ENCODE measurements at places on chromosomes 12 and 14.

DNA sequence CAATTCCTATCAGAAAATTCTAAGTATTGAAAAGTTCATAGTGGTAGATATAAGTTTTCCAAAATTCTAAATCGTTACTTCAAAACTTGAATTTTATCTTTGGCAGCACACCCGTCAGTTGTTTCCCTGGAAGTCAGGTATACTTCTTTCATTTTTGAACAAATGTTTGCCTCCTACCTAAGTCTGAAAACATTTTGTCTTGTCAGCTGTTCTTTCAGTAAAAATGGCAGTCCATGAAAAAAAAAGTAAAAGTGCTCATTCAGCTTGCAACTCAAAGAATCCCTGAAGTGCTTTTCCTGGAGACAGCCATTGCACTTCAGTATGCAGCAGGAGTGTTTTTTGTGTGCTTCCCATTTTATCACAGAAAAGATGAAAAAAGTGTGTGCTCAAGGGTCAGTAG, 130.1 kb upstream of the NEDD1 start:
- H3K36me3 ChIP-seq, result no peaks in the 10 kb centered on the region
- no peak overlapping the region for H3K27ac ChIP-seq
- H3K27me3 ChIP-seq, result no peaks in the 10 kb centered on the region

GRCh38 chr12:46304070-46304469, 35.2 kb upstream of the SLC38A1 start:
- H3K4me1 ChIP-seq, result no peaks in the 10 kb centered on the region
- no peak overlapping the region for H3K27ac ChIP-seq
- no peaks in the 10 kb centered on the region for H3K27me3 ChIP-seq
- no peak for DNase-seq

- no peak overlapping the region for H3K4me3 ChIP-seq
- DNase-seq, result no peak
- peaks cover 47% of the 10 kb centered on the region for H3K27me3 ChIP-seq
- H3K36me3 ChIP-seq, result no peaks in the 10 kb centered on the region
- H3K27ac ChIP-seq, result no peak overlapping the region
Measured at GRCh38 chr12:107109726-107110719, 16.7 kb upstream of the CRY1 start.

- peaks cover 4% of the 10 kb centered on the region for H3K36me3 ChIP-seq
- DNase-seq, result no peak
- H3K27me3 ChIP-seq, result no peaks in the 10 kb centered on the region
- H3K4me1 ChIP-seq, result no peaks in the 10 kb centered on the region
- no peak overlapping the region for H3K4me3 ChIP-seq
- no peak overlapping the region for H3K27ac ChIP-seq
Measured at GRCh38 chr12:14853961-14854360, 10.6 kb upstream of the ART4 start.

- no peak overlapping the region for H3K27ac ChIP-seq
- no peaks in the 10 kb centered on the region for H3K4me1 ChIP-seq
- H3K36me3 ChIP-seq, result no peaks in the 10 kb centered on the region
- DNase-seq, result no peak
Measured at GRCh38 chr12:18718462-18718861, 19.4 kb downstream of the PLCZ1 start.

DNA sequence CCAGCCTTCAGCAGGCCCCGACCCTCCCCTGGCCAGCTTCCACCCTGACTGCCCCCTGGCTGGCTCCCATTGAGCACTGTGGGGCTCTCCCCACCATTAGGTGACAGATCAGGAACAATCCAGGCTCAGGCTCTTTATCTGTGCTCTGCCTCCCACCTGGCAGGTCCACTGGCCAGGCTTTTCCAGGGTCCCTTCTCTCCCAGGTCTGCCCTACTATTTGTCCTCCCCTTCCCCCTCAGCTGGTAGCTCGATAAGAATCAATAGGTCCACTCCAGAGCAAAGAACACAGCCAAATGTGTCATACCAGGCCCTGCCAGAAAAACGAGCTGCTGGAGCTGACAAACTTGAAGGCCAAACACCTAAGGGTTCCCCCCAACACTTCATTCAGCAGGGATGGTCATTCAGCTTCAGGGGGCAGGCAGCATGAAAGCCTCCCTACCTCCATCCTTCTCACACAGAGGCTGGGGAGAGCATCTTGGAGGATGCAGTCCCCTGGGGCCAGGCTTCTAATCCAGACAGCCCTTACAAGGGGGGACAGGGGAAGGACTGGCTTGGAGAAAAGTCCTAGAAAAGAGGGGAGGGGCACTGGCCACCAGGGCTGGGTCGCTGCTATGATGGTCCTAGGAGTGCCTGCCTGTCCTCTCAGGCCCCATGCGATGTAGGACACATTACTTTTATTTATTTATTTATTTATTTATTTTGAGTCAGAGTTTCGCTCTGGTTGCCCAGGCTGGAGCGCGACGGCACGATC, 1.9 kb upstream of the KRT18 start:
- no peak for DNase-seq
- H3K4me3 ChIP-seq, result no peak overlapping the region
- H3K36me3 ChIP-seq, result no peaks in the 10 kb centered on the region

- DNase-seq, result no peak
- H3K36me3 ChIP-seq, result peaks cover 64% of the 10 kb centered on the region
- peak overlapping the region; percentile 95 for H3K27ac ChIP-seq
- no peaks in the 10 kb centered on the region for H3K27me3 ChIP-seq
Measured at GRCh38 chr14:105483300-105484068, 3.2 kb upstream of the CRIP1 start.

- no peaks in the 10 kb centered on the region for H3K27me3 ChIP-seq
- H3K4me1 ChIP-seq, result peaks cover 11% of the 10 kb centered on the region
- no peak for DNase-seq
- H3K4me3 ChIP-seq, result no peak overlapping the region
Measured at GRCh38 chr12:127284021-127284420, 982.9 kb upstream of the TMEM132C start.

- H3K27ac ChIP-seq, result no peak overlapping the region
- H3K27me3 ChIP-seq, result peaks cover 93% of the 10 kb centered on the region
- peaks cover 16% of the 10 kb centered on the region for H3K4me1 ChIP-seq
- no peaks in the 10 kb centered on the region for H3K36me3 ChIP-seq
- DNase-seq, result no peak
- H3K4me3 ChIP-seq, result no peak overlapping the region
Measured at GRCh38 chr14:81433378-81433777, 33.3 kb upstream of the STON2 start.

- peaks cover 1% of the 10 kb centered on the region for H3K36me3 ChIP-seq
- H3K27me3 ChIP-seq, result no peaks in the 10 kb centered on the region
- H3K4me3 ChIP-seq, result no peak overlapping the region
- H3K27ac ChIP-seq, result no peak overlapping the region
- DNase-seq, result no peak
- H3K4me1 ChIP-seq, result no peaks in the 10 kb centered on the region
Measured at GRCh38 chr14:80390906-80391305, 179.6 kb upstream of the DIO2 start.

DNA sequence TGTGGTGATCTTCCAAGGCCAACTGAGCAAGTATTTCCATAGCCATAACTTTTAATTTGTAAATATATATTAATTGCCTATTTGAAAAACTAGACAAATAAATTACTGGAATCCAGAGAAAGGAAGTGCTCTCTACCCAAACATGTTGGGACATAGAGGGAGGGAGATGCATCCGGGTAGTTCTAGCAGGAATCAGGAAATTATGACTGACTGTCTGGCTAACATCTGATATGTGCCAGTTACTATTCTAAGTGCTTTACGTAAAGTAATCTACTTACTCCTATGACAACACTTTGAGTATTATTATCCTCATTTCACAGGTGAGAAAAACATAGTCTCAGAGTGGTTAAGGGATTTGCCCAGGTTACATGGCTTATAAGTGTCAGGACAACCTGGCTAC, 147.7 kb upstream of the VASH1 start:
- no peak for DNase-seq
- H3K27ac ChIP-seq, result no peak overlapping the region
- peaks cover 1% of the 10 kb centered on the region for H3K36me3 ChIP-seq
- H3K4me3 ChIP-seq, result no peak overlapping the region
- H3K27me3 ChIP-seq, result peaks cover 32% of the 10 kb centered on the region
- H3K4me1 ChIP-seq, result no peaks in the 10 kb centered on the region
